GM12891 (cell line): ENCODE measurements at places on chromosomes 16 and 17.

- DNase-seq: peak; percentile 56
Observed at GRCh38 chr17:78645421-78646295, 68.5 kb upstream of the DNAH17 start.

DNA sequence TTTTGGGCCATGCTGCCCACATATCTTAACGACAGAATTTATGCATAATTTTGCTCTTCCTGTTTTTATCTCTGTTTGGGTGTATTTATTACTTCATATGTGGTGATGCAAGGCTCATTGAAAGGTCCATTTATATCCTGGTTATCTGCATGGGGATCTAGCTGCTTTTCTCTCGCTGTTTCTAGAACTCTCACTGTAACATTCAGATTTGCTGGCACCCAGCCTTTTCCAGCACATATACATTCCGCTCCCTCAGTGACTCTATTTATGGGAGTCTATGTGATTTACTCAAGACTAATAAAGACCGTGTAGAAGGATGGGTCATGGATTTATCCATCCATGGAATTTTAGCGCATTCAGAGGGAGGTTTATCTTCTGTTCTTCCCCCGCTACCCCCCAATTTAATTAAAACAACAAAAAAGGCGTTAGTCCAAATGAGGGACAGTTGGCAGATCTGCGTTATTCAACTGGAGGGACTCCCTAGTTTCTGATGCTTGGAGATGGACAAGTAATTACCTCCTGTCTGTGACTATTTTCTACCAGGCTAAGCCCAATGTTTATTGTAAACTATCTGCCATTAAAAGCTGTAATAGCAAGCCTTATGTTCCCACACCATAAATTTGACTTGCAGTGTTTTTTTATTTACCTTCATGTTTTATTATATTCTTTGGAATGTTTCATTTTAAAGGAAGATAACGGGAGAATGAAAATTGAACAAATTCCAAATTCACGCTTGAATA is 19.8 kb upstream of the MARCHF10 start:
- no peak for DNase-seq

- no peak for DNase-seq
Observed at GRCh38 chr17:42038221-42038973, 12.0 kb downstream of the C17orf113 start.

- DNase-seq: peak; percentile 58
Observed at GRCh38 chr17:77233635-77234334, 93.0 kb downstream of the SEC14L1 start.

- no peak for DNase-seq
Observed at GRCh38 chr16:49608779-49609178, 235.2 kb downstream of the C16orf78 start.

DNA sequence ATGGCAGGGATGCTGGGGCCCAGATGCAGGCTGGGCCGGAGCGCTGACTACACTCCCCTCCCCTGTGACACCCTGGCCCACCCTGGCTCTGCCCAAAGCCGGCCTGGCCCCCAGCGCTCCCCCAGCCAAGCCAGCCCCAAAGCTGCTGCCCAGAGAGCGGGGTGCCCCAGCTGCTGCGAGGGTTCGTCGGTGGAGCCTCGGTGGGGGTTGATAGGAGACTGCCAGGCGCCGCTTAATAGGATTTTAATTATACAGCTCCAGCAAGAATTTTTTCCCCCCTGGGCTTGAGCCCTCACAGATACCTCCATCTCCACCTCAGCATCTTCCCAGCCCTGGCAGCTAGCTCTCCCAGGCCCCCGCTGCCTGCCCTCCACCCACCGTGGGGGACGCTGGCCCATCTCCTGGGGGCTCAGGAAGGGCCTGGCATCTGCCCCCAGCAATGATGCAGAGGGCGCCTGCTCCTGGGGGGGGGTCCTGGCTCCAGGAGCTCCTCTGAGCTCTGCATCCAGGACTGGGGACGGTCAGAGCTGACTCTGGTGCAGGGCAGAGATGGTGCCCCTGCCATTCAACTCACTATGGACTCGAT is 36.8 kb upstream of the DLX4 start:
- DNase-seq: no peak

DNA sequence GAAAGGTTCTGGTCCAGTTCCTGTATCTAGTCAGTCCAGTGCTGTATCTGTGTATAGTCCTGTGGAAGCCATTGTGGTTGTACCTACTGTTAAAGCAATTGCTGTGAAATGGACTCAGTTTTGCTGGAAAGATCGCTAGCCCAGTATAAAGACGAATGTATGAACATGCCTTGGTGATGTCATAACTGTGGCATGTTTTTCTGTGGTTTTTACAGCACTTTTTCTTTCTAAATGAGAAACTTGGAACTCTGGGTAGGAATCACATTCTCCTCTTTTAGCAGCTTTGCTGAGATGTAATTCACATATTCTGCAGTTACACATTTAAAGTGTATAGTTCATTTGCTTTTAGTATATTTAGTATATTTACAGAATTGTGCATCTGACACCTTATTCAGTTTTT is 58.1 kb downstream of the MAP2K4 start:
- no peak for DNase-seq
